Natural killer cell (primary cell): ENCODE measurements at places on chromosomes 1 and 21. TPM values are rescaled to one million over a fixed set of nuclear protein-coding genes. Genes with fewer than 3 reads are reported as not detected.

The SFN gene
- 0.66 TPM for total RNA-seq

The RBP7 gene
- 2.3 TPM for total RNA-seq

The KIF2C gene
- total RNA-seq: 0.93 TPM

The CDCA8 gene
- 1.6 TPM for total RNA-seq

The SHE gene
- 0.14 TPM for total RNA-seq

- no peak for DNase-seq
Observed at GRCh38 chr1:209648931-209649776, 3.1 kb downstream of the LAMB3 start.

GRCh38 chr1:27071049-27071416 is 58.4 kb upstream of the TENT5B start:
- DNase-seq: no peak

- DNase-seq: no peak
Observed at GRCh38 chr21:33770542-33770941, 128.2 kb downstream of the ITSN1 start.

GRCh38 chr1:109298666-109299557 is 7.9 kb downstream of the MYBPHL start:
- DNase-seq: no peak

- no peak for DNase-seq
Observed at GRCh38 chr1:192061556-192061955, 96.7 kb upstream of the RGS18 start.

DNA sequence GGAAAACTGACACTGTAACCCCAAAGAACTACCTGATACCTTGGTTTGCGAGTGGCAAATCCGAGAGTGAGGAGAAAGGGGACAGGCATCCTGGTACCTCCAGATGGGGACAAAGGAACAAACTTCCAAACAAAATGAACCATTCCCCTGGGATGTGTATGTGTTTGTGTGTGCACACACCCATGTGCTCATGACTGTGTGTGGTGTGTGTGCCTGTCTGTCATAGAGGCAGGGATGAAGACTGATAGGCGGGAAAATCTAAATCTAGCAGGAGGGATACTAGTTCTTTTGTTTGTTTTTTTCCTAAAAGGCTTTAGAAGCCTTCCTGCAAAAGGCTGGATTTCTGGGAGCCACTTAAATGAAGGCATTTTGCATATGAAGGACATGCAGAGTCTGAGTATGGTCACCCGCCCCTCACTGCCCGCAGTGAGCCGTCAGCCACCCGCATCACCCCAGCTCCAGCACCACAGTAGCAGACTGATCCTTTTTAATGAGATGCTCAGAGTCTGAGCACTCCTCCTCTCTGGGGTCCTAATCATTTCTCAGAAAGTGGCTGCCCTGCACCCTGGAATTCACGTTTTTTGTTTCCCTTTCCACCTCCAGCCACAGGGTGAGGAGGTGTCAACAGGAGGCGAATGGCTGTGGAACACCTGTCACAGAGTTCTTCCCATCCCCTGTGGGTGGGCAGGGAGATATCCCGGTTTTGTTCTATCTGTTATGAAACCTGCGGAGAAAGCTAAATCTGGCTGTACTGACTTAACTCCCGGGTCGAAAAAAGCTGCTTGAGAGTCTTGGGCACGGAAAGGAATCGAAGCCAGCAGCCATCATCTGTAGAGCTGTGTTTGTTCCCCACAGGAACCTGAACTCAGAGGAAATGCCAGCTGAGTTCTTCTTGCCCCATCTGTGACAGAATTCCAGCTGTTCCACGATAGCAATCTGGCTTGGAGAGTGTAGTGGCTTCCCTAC is 34.9 kb downstream of the UTP25 start:
- DNase-seq: no peak

- no peak for DNase-seq
Observed at GRCh38 chr1:8340448-8340847, 22.5 kb downstream of the SLC45A1 start.
